ENCODE measurements at places on chromosomes 5 and 9.

GRCh38 chr5:115189866-115190265 lies 20.2 kb upstream of the TRIM36 start:
- no peak for DNase-seq

DNA sequence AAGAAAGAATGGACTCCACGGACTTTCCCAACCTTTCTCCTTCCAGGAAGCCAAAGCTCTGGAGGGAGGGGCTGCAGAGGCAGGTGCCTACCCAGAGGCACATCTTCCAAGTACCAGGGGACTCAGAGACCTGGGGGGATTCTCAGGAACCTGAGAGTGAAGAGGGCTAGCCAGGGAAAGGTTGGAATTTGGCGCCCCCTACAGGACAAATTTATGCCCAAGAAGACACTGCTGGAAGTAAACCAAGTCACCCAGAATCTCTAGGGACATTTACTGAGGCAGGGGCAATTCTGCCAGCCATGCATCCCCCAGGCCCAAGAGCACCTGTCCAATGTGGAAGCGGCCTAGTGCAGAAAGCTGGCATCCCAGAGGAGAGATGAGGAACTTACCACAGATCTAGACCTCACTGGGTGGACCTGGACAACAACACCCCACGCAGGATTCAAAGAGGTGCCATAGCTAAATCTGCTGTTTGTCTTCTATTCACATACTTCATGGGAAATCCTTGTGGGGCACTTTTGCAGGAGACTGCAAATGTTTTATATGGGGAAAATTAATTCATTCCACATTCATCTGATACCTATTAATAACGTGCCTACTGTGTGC lies 25.9 kb upstream of the IDNK start:
- DNase-seq, result peak; percentile 59

GRCh38 chr5:8478326-8478725 lies 609.4 kb downstream of the MTRR start:
- DNase-seq, result no peak

GRCh38 chr9:87157366-87158031 lies 210.2 kb upstream of the GAS1 start:
- DNase-seq, result no peak

- DNase-seq, result no peak
These were observed 408.7 kb downstream of the TLE4 start for GRCh38 chr9:79980432-79980831.

- no peak for DNase-seq
These were observed 124.6 kb downstream of the TMEM38B start for GRCh38 chr9:105818903-105819302.

DNA sequence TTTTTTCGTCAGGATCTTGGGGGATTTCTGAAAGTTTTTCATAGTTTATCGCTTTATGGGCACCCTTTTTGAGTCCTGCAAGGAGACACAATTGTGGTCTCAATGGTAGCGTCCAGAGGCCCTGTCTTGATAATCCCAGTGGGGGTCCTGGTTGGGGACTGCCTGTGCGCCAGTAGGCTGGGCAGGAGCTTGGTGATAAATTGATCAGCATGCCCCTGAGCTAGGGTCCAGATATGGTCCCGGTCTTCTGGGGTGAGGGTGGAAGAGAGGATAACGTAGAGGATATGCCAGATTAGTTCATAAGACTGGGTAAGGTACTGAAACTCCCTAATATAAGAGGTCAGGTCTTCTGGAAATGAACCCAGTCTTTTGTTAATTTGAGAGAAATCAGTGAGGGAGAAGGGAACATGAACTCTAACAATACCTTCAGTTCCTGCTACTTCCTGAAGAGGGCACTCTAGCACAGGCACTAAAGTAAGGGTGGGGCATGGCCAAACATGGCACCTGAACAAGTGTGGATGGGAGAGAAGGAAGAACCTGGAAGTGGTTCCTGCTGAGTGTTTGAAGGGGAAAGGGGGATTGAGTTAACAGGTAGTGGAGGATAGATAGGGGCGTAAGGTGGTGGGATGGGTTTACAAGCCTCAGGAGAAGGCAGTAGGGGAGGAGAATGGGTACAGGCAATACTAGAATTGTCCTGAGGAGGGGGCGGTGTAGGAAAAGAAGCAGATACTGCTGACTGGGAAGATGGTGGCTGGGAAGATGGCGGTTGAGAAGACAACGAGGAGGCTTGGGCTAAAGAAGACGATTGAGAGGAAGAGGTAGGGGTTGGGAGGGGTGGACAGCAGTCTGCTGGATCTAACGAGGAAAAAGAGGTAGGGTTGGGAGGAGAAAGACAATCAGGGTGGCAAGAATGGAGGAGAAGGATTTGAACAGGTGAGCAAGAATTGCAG lies 33.8 kb upstream of the ANXA2R start:
- peak; percentile 58 for DNase-seq

- no peak for DNase-seq
These were observed 33.9 kb upstream of the RAD23B start for GRCh38 chr9:107249131-107249533.

DNA sequence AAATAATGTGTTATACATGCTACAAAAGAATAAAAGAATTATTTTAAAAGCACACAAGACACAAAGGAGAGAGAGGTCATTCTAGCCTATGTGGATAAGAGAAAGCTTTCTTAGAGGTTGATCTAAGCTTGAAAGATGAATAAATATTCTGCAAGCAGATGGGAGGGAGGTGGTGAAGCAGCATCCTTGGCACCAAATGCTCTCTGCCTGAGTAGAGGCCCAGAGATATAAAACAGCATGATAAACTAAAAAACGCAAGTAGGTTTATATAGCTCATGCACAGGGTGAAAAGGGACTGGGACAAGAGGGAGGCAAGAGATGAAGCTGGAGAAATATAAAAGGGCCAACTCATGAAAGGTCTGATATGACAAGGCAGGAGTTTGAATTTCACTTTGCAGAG lies 283.2 kb upstream of the POU5F2 start:
- no peak for DNase-seq

Data from stimulated activated naive CD8-positive, alpha-beta T cell treated with anti-CD3 and anti-CD28 coated beads, Interleukin-15, Interleukin-2, amounts not matched to agents 100 U/mL and 50 U/mL, for 24 hours (primary cell).